Left hindlimb (tissue), 1 donor: ENCODE measurements at places on chromosomes 2 and 18.
A peak's percentile ranks its signal among the peaks of the same experiment; 100 is the strongest.

- no peak for DNase-seq
These were observed 5.5 kb upstream of the TACR1 start for GRCh38 chr2:75204833-75205232.

- DNase-seq, result peak; percentile 24
These were observed 242.1 kb downstream of the DYSF start for GRCh38 chr2:71695235-71696120.

GRCh38 chr2:216312441-216312840, 59.8 kb downstream of the MARCHF4 start:
- no peak for DNase-seq

- DNase-seq, result no peak
These were observed 23.4 kb upstream of the KCNK3 start for GRCh38 chr2:26668856-26669750.

DNA sequence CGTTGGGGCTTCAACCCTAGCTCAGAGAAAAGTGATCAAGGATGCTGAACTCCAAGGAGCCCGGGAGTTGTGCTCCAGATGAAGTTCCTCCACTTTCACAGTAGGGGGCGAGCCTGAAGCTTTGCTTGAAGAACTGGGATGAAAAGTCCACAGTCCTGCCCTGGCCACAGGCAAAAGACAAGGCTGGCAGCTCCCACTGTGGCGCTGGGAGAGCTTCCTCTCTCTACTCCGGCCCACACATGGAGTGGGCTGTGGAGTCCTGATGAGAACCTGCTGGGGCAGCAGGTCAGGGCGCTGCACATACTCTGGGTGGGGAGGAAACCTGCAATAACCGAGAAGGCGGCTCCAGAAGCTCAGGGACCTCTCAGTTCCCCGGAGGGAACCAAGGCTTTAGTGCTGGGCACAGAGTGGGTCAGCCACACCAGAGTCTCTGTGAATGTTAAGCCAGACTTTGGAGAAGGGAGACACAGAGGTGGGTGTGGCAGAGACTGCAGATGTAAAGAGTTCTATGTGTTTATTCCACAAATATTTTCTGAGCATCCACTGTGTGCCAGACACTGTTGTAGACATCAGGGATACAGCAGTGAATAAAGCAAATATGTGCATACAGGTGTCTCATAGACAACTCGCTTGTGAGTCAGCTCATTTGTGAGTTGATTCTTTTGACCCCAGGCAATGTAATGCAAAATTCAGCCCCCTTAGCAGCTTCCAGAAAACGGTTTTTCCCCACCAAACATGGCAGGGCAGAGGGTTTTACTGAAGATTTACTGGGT, 48.0 kb upstream of the MRPL33 start:
- peak; percentile 70 for DNase-seq

GRCh38 chr2:200447139-200447855, 62.6 kb downstream of the KCTD18 start:
- no peak for DNase-seq

GRCh38 chr2:176562359-176563078, 293.3 kb downstream of the MTX2 start:
- no peak for DNase-seq
